ENCODE measurements at places on chromosomes 2 and 18.

- no peak for DNase-seq
Observed at GRCh38 chr2:110904116-110904778, 171.9 kb downstream of the ACOXL start.

DNA sequence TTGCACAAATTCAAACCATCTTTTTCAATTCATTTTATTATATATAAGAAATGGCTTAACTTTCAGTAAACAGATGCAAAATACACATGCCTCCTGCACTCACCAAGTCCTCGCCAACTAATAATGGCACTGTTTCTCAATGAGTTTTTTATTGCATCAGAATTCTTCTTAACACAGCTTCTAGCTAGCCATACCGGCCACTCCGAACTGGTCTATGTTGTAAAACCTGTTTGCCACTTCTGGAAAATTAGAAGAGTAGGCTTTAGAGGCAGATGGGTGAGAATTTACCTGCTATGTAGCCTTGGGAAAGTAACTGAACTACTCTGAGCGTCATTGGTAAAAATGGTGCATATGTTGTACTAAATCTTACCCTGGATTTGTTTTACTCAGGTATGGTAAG is 100.6 kb upstream of the LHCGR start:
- DNase-seq = no peak

DNA sequence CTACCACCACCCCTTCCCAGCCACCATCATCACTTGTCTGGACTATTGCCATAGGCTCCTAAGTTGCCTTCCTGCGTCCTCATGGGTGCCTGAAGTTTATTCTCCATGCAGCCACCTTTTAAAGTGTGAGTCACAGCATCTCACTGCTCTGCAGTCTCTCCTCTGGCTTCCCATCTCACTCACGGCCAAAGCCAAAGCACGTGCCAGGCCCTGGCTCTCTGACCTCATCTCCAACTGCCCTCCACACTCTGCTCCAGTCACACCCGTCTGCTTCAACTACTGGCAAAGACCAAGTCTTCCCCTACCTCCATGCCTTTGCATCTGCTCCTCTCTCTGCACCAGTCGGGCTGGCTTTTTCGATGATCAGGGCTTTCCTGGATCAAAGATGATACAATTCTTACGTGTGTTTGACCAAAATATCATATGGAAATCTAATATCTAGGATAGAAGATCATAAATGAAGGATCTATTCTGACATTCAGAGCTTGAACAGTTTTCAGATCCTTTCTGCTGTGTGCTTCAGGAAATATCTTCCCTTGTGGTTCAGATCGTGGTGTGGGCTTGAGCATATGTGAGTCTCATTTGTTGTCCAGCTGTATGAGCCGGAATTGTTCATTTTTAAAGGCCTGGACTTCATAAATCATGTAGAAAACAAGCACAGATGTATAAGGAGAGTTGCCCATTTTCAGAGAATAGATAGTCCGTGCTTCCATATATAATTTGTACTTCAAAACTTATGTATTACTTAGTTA is 175.6 kb downstream of the PRKCE start:
- DNase-seq = peak; percentile 79

- DNase-seq = no peak
Observed at GRCh38 chr18:56538746-56539145, 99.6 kb downstream of the TXNL1 start.

DNA sequence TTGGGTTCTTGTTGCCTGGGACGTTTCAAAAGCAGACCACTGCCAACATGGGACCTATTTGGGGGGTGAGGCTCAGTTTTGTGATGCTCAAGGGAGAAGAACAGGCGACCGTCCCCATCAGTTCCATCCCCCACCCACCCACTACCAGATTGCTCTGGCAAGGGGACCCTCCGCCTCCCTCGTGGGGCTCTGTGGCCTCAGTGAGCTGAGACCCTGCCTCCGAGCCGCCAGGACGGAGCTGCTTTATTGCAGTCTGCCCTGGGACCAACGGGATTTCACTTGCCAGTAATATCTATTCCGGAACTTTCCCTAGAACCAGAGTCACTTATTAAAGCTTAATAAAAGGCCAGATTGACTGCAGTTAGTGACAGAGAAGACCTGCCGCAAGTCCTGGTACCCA is 146.3 kb downstream of the KLHL29 start:
- DNase-seq = no peak

- no peak for DNase-seq
Observed at GRCh38 chr2:107218208-107218607, 332.2 kb upstream of the ST6GAL2 start.

- DNase-seq = no peak
Observed at GRCh38 chr2:45843136-45843535, 191.7 kb downstream of the PRKCE start.

GRCh38 chr2:49028101-49028500 is 126.2 kb downstream of the FSHR start:
- DNase-seq = no peak

- no peak for DNase-seq
Observed at GRCh38 chr2:233065954-233066470, 5.9 kb downstream of the INPP5D start.

DNA sequence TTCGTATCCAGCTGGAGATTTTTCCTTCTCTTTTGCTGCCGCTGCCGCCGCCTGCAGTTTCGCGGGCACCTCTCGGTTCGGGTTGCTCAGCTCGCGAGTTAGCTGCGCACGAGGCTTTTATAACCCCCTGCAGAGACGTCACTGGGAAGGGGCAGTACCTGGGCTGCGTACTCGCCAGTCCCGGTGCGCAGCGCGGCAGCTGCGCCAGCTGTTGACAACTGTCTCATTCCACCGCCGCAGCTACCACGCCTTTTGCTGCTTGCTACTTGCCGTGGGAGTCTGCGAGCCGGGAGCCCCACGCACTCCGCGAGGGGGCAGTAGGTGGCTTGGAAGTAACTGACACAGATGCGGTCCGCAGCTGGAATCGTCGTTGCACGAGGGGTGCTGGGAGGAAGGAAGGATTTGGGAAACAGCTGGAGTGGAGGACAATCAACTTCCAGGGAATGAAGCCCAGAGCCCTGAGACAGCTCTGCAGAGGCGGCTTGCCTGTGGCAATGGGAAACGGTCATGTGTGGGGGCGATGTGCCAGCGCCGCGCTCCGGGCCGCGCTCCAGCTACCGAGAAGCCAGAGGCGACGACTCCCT is at the start of gene TACR1:
TSS of gene TACR1 (minus strand) at position 93 of the 584 bp plus-strand sequence. CDS start 586 bp downstream, outside the sequence.
- peak; percentile 70 for DNase-seq

DNA sequence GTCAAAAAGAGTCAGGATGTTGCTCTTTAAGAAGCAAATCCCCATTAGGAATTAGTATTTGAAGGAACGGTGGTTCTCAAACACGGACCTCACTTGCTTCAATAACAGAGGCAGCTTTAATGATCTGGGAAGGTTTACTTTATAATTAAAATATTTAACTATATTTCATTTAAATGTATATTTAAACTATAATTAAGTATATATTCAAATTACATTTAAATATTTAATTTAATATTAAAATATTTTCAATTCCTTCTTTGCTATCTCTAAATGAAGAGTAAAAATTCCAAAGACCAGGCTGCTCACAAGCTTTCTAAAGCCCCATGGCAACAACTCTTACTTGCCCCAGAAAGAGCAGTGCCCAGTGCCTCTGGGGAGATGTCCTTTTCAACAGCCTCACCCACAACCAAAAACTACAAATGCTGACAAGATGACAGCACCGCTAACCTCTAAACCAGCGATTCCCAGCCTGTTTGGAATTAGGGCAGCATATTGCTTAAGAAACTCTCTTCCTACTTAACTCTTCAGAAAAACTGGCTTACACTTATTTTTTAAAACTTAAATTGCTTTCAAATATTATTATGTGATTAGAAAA is 62.9 kb upstream of the POU3F3 start:
- no peak for DNase-seq

DNA sequence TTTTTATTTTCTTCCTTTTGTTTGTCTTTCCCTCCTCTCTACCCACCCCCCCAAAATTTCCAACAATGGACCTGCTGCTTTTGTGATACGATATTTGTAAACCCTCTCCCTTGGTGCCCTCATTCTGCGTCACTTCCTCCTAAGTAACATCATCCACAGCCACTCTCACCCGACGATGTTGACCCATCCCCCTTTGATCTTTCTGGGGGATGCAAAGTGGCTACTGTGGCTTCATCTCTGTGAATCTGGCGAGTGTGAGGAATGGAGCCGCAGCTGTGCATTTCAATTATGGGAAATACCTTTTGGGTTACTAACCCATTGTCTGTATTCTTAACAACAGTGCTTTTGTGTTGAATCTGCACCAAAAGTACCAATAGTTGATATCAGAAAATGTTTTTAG is 19.4 kb downstream of the ANTXR1 start:
- DNase-seq = peak; percentile 90

DNA sequence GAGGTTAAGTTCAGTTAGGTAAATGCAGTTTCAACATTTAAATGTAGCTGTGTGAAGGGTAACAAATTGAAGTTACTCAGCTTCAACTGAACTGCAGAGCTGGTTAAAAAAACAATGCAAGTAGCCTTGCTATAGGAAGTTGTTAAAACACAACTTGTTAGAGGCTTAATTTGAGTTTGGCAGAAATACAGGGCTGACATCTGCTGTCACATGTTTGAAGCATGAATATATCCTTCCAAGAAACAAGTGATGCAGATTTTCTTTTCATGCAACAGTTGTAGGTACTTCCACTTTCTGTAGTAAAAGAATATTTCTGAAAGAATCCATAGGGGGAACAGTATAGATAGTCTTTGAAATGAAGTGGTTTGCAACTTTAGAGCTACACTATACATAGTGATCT is 208.7 kb upstream of the RASGRP3 start:
- peak; percentile 31 for DNase-seq

- DNase-seq = no peak
Observed at GRCh38 chr2:20168048-20168726, 56.7 kb downstream of the SDC1 start.

DNA sequence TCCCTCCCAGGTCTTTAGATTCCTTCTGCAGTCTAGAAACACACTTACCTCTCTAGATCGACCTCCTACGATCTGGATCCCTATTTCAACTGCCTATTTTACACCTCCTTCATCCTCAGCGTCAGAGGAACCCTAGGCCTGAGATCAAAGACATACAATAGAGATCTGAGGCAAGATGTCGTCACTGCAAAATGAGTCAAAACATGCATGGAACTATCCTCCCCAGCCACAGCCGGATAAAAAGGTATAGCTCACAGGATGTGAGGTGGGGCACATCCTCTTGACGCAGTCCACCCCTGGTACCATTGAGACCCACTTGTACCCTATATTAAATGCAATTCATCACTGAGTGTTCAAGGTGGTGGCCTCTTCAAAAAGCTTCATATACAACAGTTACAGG is 63.7 kb upstream of the DNAJC10 start:
- DNase-seq = no peak

DNA sequence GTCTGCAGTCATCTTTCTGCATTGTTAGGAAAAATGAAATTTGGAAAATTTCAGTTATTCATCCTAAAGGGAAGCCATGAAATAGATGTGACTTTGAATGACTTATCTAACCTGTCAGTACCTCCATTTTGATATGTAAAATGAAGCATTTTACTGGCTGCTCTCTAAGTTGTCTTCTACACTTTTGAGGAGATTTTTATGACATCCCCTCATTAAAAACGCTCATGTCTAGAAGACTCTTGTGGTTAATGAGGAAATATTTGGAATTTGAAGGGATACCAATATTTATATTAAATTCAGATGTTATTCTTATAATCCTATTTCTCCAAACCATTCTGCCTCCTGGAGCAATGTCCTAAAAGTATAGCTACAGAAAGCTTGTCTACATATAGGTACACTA is 73.8 kb upstream of the THUMPD2 start:
- no peak for DNase-seq

All from fibroblast of lung (primary cell).